ENCODE measurements at places on chromosomes 6 and 20. TPM values are rescaled to one million over a fixed set of nuclear protein-coding genes. Genes with fewer than 3 reads are reported as not detected.

- DNase-seq, result no peak
These were observed 21.4 kb upstream of the PRDM1 start for GRCh38 chr6:106064756-106065155.

DNA sequence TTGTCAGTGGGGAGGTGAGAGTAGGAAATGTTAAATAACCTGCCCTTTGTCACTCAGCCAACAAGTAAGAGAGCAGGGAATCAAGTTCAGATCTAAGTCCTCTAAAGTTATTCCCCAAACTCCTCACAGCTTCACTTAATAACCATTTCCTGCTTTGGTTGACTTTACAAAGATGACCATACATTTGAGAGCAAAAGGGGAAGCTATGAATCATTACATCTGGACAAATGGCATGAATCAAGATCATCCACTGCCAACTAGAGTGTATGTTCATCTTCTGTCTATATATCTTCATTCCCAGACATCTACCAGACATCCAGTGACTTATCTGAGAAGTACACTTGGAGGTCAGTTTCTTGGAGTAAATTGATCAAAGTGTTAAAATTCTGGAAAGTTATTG is 15.1 kb upstream of the HIVEP2 start:
- no peak for DNase-seq

The MOG gene
- not detected for polyA plus RNA-seq

- no peak for DNase-seq
These were observed 225.3 kb upstream of the CDH4 start for GRCh38 chr20:61026731-61027130.

DNA sequence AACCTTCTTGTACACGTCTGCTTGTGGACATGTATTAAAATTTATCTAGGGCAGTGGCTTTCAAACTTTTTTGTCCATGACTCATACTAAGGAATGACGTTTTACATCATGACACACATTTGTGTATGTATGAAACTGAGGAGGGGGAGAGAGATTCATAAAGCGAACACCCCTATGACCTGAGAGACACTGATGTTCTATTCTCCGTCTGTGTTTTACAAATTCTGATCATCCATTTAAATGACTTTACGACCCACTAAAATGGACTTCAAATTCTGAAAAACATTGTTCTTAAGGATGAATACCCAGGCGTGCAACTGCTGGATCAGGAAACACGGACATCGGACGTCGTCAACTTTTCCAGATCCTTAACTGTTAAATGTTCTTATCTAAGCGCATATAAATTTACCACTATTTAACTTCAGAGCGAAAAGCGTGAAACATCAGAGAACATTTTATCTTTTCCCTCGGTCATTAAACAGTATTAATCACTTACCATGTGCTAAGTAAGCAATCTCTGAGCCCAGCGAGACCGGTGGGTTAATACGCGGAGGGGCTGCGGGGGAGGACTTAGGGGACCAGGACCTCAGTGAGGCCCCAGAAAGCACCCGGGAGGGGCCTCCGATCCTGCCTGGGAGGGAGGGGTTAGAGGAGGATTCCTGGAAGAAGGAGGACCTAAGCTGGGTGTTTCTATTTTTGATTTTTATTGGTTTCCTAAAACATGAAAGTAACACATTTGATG is 1.2 kb downstream of the PLAGL1 start:
- no peak for DNase-seq

DNA sequence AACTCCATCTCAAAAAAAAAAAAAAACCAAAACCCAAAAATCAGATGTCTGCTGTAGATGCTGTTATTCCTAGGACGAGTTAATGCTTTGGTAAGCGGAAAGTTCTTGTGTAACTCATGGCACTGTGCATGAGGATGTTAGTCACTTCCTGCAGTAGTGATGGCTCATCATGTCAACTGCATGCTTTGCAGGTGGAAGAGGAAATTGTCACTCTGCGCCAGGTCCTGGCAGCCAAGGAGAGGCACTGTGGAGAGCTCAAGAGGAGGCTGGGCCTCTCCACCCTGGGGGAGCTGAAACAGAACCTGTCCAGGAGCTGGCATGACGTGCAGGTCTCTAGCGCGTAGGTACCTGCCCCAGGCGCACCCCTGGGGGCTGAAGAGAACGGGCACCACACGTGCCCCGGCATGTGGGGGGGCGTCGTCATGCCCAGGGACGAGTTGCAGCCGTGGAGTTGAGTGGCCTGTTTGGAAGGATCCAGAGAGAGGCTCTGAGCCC is 8.5 kb downstream of the TPD52L2 start:
- DNase-seq, result no peak

The CDKAL1 gene
- 25.4 TPM for polyA plus RNA-seq

DNA sequence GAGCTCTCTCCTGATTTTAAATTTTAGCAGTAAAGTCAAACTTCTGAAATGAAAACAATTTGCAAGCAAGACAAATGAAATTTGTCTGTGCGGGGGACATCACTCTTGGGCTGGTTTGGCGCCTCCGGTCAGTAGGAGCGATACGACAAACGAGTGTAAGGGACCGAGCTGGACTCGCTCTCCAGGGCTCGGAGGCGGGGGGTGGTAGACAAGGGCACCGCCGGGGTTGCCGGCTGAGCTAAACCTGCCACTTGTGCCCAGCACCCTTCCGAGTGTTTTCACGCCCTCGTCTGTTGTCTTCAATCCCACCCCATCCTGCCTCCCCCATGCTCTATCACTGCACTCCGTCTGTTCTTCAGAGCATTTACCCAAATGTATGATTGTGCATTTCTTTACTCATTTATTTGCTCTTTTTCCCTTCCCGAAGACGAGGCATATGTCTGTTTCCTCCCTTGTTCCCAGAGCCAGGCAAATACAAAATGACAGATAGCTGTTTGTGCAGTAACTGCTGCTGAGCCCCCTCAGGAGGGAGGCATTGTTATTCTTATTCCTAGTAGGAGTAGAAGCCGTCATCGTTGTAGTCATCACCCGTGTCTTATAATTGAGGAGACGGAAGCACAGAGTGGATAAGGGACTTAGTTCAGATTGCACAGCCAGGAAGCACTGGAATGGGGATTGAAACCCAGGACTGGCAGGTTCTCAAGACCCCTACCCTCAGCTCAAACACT is 62.8 kb upstream of the APCDD1L start:
- DNase-seq, result no peak

GRCh38 chr6:133969285-133969920 is 16.4 kb downstream of the TBPL1 start:
- DNase-seq, result no peak

GRCh38 chr6:156852858-156853216 is 75.7 kb downstream of the ARID1B start:
- no peak for DNase-seq

GRCh38 chr20:25318471-25319240 is 70.8 kb downstream of the PYGB start:
- no peak for DNase-seq

Data from immature natural killer cell (primary cell).